ENCODE measurements at places on chromosomes 3 and 15.

- DNase-seq, result no peak
Measured at GRCh38 chr15:76233921-76234320, 77.3 kb downstream of the ETFA start.

DNA sequence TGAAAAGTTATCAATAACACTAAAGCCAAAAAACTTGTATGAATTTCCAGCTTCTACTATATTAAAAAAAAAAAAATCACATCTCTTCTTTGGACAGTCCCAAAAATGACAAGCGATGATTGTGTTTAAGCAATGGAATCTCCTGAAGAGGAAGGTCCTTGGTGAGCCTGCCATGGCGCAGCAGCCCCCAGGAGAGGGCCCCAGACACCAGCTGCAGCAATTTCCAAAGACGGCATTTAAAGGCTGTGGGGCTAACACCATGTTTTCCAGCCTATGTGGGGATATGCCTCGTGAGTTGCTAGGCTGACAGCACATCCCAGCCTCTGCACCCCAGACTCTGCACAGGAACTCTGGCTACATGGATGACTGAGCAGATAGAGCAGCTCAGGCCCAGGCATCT lies 14.7 kb downstream of the SKIC8 start:
- DNase-seq, result no peak

GRCh38 chr15:79208179-79208578 lies 74.3 kb upstream of the ANKRD34C start:
- DNase-seq, result no peak

DNA sequence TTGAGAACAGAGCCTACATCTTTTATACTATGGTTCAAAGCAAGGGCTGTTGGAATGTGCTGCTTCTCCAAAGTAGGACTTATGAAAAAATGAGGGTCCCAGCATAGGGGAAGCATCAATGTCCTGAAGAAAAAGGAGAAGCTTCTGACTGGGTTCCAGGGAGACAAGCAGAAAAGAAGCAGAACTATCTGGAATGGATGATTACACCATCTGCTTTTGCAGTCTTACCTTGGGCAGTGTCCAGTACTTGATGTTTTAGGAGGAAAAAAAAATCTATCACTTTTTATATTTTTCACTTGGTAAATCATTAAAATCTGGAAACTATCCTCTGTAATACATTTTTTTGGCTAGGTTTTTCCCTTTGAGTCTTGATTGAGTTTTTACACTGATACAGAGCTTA lies 57.9 kb upstream of the DPH6 start:
- no peak for DNase-seq

- no peak for DNase-seq
Measured at GRCh38 chr15:28106294-28107110, 7.4 kb upstream of the OCA2 start.

- DNase-seq, result no peak
Measured at GRCh38 chr3:105798381-105798934, 70.4 kb downstream of the CBLB start.

GRCh38 chr3:155661760-155662159 lies 83.1 kb downstream of the PLCH1 start:
- DNase-seq, result no peak

- DNase-seq, result no peak
Measured at GRCh38 chr3:158763421-158763820, 31.2 kb upstream of the RARRES1 start.

DNA sequence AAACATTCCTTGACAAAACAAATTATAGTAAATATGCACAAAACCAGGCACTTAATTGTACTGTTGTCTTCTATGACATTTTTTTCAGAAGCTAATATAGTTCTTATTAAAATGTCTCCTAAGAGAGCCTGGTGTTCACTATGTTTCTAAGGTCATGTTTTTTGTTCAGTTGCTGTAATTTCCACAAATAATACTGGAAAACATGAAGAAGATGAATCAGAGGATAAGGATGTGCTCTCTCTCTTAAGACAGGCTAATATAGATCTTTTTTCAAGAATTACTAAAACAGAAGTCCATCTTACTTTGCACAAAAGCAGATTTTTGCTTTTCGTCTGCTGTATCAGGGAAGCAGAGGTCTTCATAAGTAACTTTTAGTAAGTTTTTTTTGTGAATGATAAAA lies 823.0 kb upstream of the NECTIN3 start:
- DNase-seq, result no peak

DNA sequence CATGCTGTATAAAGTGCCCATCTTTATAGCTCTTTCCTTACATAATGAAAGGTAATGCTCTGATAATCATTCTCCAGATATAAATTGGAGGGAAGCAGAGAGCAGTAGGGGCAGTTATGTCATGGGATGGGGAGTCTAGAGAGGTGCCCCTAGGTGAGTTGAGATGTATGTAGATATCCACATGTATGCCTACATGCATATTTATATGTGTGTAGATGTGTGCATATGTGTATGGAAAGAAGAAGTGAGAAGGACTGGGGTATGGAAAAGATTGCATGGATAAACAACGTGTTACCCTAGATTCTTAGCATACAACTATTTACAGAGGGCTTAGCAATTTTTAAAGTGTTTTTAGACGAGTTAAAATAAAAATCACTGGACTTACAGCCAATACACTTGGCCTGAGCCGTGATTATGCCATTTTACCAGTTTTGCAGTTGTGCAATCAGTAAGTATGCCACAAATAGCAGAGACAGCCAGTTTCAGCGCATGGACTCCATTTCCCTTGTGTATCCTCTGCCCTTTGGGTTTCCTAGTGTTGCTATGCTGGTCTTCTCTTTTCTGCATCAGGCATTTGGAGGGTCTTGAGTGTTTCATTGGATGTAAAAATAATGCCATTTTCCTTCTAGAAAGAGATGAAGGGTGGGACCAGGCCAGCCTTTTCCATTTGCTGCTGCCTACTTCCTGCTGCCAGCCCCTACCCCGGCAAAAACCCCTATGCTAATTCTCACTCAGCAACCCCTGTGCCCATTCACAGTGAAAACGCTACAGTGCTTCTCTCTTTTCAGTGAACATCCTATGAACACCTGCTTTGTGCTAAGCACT lies 199.4 kb upstream of the NR2E3 start:
- DNase-seq, result no peak

GRCh38 chr3:151269631-151270030 lies 8.7 kb downstream of the P2RY14 start:
- no peak for DNase-seq

DNA sequence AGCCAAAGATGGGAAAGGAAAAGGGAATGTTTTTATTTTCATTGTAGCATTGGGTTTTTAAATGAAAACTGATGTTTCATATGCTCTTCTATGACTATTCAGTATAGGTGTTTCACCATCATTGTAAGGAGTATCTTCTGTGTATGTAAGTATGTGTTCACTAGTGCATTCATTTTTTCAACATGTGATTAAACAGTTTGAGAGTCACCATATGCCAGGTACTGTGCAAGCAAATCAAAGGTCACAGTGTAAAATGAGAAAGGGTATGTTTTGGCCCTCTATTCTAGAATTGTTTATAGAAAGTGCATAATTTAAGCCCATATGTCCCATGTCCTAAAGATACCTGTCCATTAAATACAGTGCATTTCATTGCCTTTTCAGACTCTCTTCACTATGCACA lies 207.2 kb downstream of the ZBTB20 start:
- DNase-seq, result no peak

GRCh38 chr3:179750720-179751328 lies 98.0 kb downstream of the USP13 start:
- DNase-seq, result peak; percentile 1

GRCh38 chr3:107975529-107976201 lies 115.2 kb downstream of the CD47 start:
- DNase-seq, result no peak

DNA sequence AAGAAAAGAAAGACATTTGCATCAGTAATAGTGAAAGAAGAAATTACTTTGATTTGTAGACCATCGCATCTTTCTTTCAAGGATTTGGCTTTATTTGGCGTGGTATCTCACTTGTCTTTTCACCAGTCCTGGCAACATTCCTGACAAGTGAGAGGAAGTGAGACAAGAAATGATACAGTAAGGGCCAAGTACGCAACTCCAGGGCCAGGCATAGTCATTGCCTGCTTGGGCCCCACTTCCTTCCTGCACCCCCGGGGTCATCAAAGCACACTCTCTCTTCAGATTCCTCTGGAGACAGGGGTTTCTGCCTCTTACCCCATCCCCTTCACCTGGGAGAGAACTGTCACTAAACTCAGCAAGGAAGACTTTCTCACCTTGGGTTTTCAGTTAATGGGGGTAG lies 55.1 kb downstream of the CD47 start:
- no peak for DNase-seq

- no peak for DNase-seq
Measured at GRCh38 chr3:13420045-13420830, at the start of gene NUP210. NUP210 (minus strand) TSS chr3:13420322; CDS start chr3:13420226, 96 bp downstream.

GRCh38 chr3:137767538-137768360 lies 3.6 kb downstream of the SOX14 start:
- DNase-seq, result no peak

GRCh38 chr3:128464702-128465101 lies 2.0 kb downstream of the DNAJB8 start:
- DNase-seq, result no peak

- DNase-seq, result no peak
Measured at GRCh38 chr15:27993996-27994780, 104.9 kb downstream of the OCA2 start.

- DNase-seq, result no peak
Measured at GRCh38 chr3:54171509-54171908, 49.2 kb downstream of the CACNA2D3 start.

- DNase-seq, result no peak
Measured at GRCh38 chr3:124628863-124629262, 101.4 kb upstream of the UMPS start.

DNA sequence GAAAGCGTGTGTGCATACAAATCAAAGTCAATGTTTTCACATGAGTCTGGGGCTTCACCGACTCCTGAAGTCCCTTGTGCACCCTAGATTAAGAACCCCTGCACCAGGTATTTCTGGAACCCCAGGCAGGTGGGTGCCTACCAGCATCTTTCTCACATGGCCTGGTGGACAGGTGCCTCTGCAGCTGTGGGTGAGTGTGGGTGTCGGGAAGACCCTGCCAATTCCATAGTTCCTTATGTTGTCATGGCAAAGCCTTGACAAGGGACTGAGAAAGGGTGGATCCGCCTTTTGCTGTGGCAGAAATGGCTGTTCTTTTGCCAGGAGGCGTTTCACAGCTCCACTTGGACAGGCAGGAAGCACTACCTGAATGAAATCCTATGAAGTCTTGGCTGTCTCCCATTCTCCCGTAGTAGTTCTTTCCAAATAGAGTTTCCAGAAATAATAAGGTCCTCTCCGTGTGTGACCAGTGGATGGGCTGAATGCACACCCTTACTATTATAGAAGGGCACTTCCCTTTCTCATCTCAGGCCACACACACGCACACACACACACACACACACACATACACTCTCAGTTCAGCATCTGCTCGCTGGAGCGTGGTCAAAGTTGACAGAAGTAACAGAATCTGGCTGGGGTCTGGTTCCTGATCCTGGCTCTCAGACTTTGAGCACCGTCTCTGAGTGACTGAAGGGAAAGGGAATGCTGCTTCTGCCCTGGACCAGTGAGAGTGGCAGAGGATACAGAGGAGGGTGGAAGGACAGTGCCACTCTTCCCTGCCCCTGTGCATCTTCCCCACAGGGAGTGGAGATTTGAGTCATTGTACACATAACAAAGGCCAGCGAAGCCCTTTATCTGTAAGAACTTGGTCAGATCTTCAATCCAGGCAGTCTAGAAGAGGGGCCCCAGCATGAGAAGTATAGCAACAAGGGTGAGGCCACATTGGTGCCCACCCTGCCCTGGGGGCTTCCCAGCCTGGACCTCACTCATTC lies 38.7 kb downstream of the PDIA5 start:
- no peak for DNase-seq

DNA sequence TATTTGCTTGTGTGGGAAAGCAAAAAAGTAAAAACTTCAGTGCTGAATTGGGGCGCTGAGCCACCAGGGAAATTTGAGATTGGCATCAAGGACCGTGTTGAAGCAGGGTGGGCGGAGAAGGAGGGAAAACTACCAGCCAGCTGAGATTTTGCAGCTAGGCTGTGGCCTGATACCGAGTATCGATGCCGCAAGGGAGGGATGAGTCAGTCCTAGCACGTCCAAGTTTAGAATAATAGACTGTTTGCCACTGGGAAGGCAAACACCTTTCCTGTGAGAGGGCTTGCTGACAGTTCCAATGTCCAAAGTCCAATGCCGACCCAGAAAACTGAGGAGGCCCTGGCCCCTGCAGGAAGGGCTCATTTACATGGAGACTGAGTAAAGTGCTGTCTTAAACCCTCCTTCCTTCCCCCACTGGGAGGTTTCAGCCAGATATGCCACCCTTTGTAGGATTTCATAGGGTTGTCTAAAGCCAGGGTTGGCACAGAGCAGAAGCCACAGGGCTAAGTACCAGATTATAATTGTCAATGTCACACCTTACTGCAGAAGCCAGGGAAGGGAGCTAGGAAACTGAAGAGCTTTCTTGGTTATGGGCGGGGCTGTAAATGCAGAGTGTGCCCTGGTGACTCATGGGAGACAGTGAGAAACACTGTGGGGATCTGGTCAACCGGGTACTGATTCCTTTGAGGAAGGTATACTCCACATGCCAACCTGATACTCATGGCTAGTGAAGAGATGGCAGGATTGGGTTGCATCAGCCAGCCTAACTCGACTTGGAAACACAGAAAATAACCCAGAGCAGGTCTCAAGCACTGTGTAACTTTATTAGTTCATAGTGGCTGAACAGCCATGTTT lies 28.4 kb upstream of the PIK3CB start:
- peak; percentile 45 for DNase-seq

- DNase-seq, result no peak
Measured at GRCh38 chr15:99306694-99307338, 55.5 kb downstream of the LRRC28 start.

DNA sequence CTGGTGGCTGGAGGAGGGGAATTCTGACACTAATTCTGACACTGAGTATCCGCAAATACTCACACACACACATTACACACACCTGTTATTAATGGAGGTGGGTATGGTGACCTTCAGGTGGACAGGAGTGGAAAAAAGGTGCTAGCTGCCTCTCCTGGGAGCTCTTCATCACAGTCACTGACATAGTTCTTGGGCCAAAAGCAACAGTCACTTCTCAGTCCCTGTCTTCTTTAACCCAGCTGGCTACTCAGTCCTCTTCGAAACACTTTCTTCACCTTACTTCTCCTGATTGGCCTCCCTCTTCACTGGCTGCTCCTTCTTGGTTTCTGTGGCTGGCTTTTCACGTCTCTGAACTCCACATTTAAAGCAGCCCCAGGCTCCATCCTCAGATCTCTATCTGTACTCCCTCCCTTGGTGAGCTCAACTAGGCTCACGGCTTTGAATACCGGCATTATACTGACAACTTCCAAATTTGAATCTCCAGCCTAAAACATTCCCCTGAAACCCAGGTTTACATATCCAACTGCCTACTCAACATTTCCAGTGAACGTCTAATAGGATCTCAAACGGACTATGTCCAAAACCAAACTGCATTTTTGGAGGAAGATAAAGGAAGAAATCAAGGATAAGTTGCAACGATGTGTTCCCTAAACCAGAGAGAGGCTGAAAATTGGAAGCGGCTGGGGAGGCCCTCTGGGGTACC lies 53.2 kb upstream of the HEG1 start:
- DNase-seq, result no peak

Measured in skeletal muscle cell (primary cell).